ENCODE measurements at places on chromosomes 5 and 9.
A peak's percentile ranks its signal among the peaks of the same experiment; 100 is the strongest.

- DNase-seq = no peak
These were observed 8.3 kb downstream of the DTWD2 start for GRCh38 chr5:118980017-118980416.

- peak; percentile 81 for DNase-seq
These were observed 15.1 kb upstream of the ZNF131 start for GRCh38 chr5:43105369-43106289.

DNA sequence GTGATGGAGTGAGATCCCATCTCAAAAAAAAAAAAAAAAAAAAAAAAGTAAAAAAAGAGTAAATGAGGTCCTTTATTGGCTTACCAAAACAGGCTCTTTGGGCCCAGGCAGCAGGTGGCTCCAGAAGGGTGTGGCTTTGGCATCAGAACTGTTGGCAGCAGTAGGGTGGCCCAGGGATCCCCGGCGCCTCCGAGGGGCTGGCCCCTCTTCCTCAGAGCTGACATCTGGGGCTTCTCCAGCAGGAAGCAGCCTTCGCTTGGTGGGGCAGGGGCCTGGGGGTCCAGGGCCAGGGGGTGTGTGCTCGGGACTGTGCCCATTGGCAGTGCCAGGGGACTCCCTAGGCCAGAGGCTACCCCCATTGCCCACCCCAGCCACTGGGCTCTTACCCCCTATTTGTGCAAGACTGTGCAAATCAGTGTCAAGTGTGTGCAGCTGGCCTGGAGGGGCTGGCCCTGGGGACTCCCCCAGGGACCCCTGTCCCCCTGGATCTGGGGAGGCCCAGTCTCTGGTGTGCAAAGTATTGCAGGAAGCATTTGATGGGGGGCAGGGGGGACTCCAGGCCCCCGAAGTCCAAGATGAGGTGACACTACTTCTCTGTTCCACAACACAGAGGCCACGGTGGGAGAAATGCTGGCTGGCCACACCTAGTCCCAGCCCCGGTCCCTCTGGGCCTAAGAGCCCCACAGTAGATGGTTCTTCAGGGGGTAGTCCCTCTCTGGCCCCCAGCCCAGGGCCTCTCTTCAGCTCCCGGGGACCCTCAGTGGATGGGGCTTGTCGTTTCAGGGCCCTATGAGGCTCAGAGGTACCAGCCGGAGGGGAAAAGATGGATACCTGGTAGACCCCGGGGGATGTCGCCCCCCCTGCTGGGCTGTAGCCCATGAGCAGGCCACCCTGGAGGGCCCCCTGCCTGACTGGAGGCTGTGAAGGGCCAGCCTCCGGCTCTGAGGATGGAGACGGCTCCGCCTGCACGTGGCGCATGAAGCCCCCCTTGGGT lies 4.7 kb upstream of the STOML2 start:
- no peak for DNase-seq

DNA sequence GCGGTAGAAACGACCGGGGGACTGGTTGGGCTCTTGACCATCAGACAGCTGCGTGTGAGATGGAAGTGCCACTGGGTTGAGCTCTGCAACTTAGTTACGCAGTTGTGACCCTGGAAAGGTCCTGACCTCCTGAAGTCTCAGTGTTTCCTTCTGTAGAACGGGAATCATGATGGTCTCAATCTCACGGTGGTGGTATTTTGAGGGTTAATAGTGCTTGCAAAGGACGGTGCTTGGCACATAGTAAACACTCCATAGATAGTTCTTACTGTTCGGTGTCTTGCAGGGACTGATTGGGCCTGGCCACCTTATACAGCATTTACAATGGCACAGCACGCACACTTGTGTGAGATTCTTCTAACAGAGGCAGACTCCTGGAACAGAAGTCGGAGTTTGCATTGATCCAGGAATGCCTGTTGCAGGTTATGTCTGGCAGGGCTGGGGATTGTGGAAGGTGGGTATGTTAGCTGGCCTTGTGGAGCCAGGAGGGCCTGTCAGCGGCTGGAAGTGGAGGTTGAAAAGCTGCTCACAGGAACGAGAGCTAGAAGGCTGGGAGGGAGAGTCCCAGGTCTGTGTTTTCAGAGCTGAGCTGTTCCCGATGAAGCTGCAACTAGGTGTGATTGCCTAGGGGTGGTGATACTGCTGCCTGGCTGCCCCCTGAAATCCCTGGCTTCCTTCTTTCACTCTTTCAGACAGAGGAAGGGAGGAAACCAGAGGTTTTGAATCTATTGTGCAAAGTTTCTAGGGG lies 962 bp upstream of the TXN start:
- DNase-seq = peak; percentile 10

DNA sequence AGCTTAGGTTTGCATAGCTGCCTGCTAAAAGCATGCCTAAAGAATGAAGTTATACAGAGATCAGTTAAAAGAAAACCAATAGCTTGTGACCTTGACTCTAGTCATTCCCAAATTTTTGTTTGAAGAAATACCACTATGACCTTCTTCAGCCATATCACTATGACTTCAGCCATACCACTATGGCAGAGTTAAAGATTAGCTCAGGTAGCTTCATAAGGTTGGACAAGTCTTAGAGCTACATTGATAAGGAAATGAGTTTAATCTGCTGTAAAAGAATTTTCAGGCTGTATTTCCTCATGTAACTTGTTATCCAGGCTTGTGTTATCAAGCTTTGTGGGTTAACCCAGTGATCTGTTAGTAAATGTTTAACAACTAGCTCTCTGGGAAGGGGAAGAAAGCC lies 30.7 kb downstream of the C6 start:
- no peak for DNase-seq

- no peak for DNase-seq
These were observed 11.9 kb downstream of the GNPDA1 start for GRCh38 chr5:142000704-142001484.

GRCh38 chr5:142426129-142427014 lies 101.6 kb upstream of the SPRY4 start:
- DNase-seq = no peak

GRCh38 chr5:168585119-168585856 lies 6.1 kb upstream of the PANK3 start:
- no peak for DNase-seq

GRCh38 chr5:18010053-18010452 lies 375.8 kb downstream of the TAF11L14 start:
- DNase-seq = no peak

- no peak for DNase-seq
These were observed 2.1 kb downstream of the ANXA1 start for GRCh38 chr9:73153793-73154227.

- no peak for DNase-seq
These were observed 195.4 kb upstream of the TRIM32 start for GRCh38 chr9:116491659-116492058.

DNA sequence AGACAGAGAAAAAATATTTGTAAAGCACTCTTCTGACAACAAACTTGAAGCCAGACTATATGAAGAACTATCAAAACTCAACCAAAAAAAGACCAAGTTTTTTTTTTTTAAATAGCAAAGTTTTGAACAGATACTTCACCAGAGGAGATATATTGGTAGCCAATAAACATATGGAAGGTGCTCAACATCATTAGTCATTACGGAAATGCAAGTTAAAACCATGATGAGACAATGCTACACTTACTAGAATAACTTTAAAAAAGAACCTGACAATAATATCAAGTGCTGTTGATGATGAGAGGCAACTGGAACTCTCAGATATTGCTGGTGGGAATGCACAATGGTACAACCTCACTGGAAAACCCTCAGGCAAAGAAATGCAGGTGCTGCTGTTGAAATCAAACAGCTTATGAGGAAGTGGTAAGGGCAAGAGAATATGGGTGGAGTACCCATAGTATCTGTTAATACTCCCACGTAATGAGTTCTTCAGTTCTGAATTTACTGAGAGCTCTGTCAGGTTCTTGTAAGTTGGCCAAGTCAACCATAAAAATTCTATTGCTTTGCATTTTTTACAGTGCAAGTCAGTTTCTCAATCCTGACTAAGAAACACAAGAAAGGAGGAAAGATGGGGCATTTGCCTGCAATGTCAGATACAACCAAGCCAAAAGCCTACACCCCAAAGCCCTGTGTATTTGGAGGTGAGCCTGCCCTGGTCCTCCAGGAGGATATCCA lies 87.3 kb upstream of the GNAQ start:
- DNase-seq = no peak

- DNase-seq = no peak
These were observed 4.6 kb downstream of the PTCH1 start for GRCh38 chr9:95511952-95512708.

DNA sequence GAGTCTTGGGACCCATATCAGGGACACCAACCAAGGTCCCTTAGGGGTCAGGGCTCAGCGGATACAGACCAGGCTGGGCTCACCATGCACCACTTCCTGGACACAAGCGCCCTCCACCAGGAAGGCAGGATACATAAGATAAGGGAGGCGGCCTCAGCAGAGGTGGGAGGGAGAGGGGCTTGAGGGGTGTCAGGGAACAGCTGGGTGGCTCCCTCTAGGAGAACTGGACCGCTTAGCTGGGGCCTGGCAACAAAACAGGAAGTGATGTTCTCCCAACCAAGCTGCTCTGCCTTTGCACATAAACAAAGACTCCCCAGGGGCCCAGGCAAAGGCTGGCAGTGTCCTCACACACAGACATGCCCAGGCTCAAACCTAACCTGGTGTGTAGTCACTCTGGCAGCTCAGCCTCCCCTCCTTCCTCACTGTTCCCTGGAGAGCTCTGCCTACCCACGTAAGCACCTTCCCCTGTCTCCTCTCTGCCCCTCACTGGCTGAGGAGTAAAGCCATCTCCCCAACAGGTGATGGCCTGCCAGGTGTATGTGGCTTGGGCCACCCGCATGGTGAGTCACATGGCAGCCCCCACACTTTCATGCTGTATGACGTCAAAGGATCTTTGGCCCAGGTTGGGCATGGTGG lies 5.8 kb upstream of the BICD2 start:
- DNase-seq = no peak

- no peak for DNase-seq
These were observed 20.8 kb downstream of the FXN start for GRCh38 chr9:69056191-69056815.

DNA sequence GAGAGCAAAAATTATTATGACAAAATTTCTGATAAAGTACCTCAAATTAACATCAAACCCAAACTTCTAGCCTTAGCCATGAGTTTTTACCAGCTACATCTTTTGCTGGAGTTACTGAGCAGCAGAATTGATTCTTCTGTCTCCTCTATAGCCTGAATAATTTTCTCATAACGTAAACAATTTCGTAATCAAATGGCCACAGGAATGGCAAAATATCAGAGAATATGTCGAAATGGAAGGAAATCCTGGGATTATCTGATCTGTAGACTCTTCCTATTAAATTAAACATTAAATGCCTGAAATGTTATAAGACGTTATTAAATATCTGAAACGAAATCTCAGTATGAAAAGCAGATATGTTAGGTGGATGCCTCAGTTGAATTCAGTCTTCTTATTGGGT lies 41.1 kb downstream of the LURAP1L start:
- DNase-seq = no peak

DNA sequence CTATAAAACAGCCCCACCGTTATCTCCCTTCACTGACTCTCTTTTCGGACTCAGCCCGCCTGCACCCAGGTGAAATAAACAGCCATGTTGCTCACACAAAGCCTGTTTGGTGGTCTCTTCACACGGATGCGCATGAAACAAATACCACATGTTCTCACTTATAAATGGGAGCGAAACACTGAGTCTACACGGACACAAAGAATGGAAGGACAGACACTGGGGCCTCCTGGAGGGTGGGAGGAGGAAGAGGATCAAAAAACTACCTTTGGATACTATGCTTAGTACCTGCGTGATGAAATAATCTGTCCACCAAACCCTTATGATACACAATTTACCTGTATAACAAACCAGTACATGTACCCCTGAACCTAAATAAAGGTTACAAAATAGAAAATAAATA lies 98.6 kb downstream of the ICE1 start:
- DNase-seq = no peak

- DNase-seq = no peak
These were observed 59.8 kb downstream of the DAB2IP start for GRCh38 chr9:121711281-121711680.

- DNase-seq = no peak
These were observed 7.0 kb upstream of the IL12B start for GRCh38 chr5:159337016-159337955.

- DNase-seq = no peak
These were observed 45.3 kb downstream of the PAM start for GRCh38 chr5:102800427-102800826.

DNA sequence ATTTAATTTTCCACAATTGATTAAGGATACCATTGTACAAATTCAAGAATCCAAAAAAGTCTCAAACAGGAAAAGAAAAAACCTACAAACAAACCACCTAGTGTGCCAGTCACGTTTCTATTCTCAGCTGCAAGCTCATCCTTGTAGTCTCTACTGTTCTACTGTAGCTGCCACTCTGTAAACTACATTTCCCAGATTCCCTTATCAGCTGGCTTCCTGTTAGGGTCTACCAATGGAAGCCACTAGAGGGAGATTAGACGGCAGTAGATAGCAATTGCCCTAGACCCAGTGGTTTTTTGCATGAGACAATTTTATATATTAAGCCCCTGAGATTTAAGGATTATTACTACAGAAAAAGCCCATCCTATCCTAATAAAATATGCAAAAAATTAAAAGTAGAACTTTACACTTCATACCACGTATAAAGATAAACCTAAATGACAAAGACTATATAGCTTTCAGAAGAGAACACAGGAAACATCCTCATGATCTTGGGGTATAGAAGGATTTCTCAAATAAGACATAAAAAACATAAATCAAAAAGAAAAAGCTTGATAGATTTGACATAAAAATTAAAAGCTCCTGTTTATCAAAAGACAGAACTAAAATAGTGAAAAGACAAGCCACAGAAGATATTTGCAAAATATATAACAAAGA lies 37.4 kb downstream of the P4HA2 start:
- no peak for DNase-seq

- no peak for DNase-seq
These were observed 30.0 kb downstream of the XPA start for GRCh38 chr9:97666907-97667686.

DNA sequence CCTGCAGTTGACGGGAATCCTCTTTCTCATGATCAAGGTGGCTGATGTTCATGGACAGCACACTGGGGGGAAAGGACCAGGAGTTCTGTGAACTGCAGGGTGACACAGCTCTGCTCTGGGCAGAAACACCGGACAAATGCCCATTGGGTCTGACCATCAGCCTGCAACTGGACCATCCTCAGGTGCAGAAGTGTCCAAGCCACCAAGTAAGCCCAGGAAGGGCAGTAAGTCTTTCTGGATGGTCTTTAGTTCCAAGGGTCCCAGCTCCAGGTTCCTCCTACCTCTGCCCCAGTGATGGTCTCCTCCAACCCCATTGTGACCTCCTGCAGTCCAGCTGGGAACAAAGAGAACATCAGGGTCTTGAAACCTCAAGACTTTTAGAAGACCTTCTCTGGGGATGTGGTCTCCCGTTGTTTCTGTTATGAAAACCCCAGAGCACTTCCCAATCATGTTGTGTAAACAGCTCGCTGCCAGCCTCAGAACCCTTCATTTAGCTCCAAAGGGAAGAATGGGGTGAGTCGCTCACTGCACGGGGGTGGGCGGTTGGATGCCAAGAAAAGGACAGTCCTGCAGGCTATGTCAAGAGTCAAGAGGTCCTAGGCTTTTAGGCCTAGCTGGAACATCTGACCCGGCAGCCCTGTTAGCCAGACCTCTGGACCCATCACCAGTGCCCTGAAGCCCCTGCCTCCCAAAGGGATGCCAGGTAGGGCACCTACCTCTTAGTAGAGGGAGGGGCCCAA lies 41.8 kb upstream of the TCF7 start:
- no peak for DNase-seq

GRCh38 chr5:120140501-120140900 lies 323.6 kb upstream of the PRR16 start:
- no peak for DNase-seq
